ENCODE measurements at places on chromosomes 1 and 21.

DNA sequence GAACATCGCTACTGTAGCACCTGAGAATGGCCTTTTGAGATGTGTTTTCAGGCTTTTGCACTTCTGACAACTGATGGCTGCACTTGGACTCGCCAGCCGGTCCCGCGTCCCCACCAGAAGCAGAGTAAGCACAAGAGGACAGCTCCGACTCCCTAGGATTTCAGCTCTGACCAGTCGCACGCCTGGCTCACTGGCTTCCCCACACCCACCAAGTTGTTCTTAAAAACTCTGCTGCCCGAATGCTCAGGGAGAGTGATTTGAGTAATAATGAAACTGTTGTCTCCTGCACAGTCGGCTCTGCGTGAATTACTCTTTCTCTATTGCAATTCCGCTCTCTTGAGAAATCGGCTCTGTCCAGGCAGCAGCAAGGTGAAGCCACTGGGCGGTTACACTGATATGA lies 40.2 kb upstream of the NLRP3 start:
- no peak for DNase-seq

DNA sequence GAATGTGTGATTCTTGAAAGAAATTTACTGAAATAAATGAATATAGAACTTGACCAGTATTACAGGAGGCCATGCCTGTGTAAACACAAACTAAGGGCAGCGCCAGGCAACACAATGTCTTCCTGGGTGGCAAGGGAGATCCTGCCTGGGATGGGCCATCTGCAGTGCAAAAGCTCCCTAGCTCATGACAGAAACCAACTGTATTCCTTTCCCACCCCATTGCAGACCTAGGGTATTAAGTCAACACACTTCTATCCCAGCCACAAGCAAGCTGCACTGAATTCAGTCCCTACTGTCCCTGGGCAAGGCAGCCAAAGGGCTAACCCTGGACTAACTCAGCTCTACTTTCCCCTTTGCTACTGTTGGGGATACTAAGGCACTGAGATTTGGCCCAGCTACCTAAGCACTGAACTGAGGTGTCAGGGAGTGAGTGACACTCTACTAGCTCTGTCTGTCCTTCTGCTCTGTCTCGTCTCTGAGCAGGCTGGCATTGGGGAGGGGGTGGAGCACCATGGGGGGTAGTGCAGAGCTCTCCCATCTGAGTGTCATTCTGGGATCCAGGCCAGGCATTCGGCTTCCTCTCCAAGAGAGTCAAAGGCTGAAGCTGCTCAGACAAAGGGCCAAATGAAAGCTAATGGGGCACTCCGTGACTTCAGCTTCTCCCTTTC lies 2.5 kb downstream of the INKA2 start:
- no peak for DNase-seq

GRCh38 chr1:207925210-207925609 lies 14.3 kb upstream of the CD34 start:
- peak; percentile 9 for DNase-seq

DNA sequence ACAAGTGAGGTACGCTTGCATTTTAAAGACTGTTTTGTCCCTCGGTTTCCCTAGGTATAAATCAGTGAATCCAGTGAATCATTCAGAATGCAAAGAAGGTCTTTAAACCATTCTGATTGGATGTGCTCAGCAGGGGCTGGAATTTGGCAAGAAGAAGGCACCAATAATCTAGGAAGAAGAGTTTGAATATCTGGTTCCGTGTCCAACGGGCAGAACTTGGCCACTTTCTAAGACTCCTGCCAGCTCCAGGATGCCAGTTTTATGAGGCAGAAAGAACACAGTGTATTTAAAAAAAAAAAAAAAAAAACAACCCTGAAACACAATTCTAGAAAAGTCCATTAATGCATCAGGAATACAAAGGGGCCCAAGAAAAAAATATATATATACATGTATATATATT lies 3.0 kb upstream of the TENT5C start:
- DNase-seq, result no peak

DNA sequence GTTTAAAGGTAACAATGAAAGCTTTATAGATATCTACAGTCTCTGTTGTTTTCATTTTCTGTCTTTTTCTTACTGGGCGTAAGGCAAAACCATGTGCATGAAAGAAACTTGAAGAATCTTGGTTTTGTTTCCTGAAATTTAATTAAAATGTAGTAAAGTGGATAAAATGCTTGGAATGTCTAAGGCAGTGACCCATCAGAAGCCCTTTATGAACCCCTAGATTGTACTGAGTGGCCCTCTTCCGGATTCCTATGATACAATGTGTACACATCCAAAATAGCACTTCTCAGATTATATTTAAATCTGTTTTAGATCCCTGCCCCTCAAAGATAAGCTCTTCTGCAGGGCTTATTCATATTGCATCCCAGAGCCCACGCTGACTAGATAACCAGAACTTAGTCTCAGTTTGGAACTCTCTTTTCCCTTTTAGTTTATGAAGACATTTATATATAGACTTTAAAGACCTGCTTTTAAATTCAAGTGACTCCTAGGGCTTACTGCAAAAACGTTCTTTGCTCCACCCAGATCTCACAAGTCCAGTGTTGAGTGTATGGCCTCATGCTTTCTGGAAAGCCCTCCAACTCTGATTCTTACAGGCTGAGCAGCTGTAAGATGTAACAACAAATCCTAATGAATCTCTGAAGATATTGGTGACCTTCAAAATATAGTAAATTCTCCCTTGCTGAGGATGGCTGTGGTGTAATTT lies 142.9 kb downstream of the LRRC7 start:
- DNase-seq, result no peak

Data from ELR (cell line).